ENCODE measurements at places on chromosomes 7 and 10.

GRCh38 chr10:71378336-71379117 lies 18.2 kb upstream of the CDH23 start:
- peak; percentile 45 for DNase-seq

DNA sequence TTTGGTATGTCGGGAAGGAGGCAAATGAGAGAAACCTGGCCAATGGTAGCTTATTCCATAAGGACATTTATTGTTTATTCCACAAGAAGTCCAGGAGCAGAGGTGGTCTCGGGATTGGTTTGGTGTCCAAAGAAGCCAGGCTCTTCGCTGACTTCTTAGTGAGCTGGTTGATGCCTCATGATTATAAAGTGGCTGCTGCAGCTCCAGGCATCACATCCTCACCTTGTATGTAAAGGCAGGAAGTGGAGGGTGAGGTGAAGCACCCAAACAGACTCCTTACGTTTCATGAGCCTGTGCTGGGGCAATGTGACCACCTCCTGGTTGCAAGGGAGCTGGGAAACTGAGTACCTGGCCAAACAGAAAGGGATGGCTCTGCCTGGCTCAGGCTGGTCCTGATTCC lies 92.4 kb downstream of the MYL10 start:
- no peak for DNase-seq

DNA sequence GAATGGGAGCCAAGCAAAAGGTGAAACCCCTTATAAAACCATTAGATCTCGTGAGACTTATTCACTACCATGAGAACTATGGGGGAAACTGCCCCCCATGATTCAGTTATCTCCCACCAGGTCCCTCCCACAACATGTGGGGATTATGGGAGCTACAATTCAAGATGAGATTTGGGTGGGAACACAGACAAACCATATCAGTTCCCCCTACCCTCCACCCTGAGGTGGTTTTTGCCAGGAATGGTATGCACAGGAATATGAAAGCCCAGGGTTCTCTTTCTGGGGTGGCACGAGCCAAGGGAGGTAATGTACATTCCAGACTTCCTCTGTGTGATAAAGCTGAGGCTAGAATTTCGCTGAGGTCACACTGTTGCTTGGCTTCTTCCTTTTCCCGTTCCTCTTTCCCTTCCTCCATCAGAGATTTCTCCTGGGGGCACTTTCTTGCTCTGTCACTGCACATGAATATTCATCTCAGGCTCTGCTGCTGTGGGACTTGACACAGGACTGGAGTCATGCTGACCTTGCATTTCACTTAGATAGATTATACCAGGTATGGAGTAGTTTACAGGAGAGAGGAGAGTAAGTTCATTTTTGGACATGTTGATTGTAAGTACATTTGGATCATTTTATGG lies 347.0 kb upstream of the MTPN start:
- no peak for DNase-seq

- no peak for DNase-seq
Measured at GRCh38 chr10:10294184-10294880, 723.3 kb upstream of the CELF2 start.

DNA sequence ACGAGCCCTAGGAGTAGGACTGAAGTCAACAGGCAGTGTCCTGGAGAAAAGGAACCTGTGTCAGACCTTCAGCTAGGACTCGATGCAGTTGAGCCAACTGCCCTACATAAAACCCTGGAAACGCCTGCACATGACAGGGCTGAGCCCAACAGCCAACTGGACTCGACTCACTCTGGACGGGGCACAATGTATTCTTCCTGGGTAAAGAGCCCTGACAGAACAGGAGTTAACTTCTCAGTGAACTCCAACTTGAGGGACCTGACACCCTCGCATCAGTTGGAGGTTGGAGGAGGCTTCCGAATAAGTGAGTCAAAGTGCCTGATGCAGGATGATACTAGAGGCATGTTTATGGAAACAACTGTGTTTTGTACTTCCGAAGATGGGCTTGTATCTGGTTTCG lies 93.5 kb downstream of the KMT2E start:
- no peak for DNase-seq

- no peak for DNase-seq
Measured at GRCh38 chr7:55469271-55469681, 103.0 kb downstream of the VOPP1 start.

DNA sequence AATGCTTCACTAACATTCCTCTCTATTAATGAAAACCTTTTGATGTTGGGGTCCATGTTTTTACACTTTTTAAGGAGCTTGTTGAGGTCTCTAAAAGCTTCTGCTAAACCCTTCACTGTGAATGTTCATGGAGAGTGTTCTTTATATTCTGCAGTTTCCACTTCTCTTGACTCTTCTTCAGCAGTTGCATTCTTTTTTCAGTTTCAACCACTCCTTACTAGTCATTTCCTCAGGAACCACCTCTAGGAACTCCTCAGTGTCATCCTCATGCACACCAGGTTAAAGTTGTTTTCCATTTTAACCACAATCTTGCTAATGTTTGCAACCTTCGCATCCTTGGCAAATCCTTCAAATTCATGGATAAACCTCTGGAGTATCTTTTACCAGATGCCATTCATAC lies 821.6 kb downstream of the ANKRD7 start:
- no peak for DNase-seq

- DNase-seq: peak; percentile 87
Measured at GRCh38 chr7:158431941-158432347, 155.7 kb downstream of the PTPRN2 start.

DNA sequence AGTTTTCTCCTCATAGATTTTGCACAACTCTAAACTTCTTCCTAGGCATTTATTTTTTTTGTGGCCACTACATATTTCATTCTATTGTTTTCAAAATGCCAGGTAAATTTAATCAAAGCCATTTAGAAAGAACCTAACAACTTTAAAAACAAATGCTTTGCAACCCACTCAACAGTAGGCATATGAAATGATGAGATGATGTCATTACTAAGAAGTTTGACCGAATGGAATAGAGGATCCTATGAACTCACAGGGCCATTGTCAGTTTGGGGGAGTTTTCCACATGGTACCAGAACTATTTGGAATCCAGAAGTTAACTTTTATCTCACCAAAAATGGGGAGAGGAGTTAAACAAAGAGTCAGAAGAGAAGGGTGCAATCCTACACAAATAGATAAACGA lies 100.7 kb upstream of the INHBA start:
- no peak for DNase-seq

DNA sequence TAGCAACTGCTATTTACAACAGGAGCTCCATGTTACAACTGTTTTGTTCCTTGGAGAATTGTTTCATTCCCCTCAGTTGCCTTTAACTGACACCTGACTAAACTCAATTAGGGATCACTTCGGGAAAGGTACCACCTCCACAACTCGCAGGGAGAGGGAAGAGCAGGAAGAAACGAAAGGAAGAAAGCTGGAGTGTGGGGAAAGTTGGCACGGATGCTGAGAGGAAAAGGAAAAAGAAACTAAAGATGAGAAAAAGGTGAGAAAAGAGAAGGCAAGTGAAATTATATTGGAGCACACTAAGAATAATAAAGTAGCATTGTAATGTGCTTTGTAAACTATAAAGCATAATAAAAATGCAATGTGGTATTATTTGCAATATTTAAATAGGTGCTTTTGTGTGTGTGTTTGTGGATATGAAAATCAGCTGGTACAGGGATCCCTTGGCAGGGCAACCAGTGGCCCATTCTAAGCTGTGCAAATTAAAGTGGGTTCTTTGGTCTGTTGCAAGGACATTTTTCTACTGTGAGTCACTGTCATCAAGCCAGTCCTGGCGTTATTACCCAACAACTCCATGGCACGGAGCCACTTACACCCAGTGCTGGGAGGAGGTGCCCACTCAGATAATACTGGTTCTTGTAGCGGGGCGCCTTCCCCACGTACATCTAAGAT lies 45.9 kb downstream of the HIPK2 start:
- DNase-seq: peak; percentile 95

GRCh38 chr7:51268859-51269258 lies 47.8 kb downstream of the COBL start:
- no peak for DNase-seq

DNA sequence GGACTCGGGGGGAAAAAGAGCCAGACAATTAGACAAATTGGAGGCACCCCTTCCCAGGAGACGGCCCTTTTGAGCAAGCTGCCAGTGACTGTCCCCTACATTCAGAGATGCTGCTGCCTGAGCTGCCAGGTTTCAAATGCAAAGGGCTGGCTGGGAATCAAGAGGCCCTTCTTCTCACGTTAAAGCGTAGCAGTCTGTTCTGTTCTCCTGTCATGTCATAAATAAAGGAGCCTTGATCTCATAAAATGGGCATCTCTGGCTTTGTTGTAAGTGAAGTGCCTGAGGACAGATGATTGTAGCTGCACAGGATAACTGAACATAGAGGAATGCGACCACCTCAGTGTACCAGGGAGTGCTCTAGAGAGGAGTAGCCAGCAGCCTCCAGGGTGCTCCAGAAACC lies 917.9 kb downstream of the GRID1 start:
- no peak for DNase-seq

Data from posterior vena cava (tissue), 2 donors.